IPS DF 19.7 (cell line): ENCODE measurements at places on chromosomes 7 and 10.

DNA sequence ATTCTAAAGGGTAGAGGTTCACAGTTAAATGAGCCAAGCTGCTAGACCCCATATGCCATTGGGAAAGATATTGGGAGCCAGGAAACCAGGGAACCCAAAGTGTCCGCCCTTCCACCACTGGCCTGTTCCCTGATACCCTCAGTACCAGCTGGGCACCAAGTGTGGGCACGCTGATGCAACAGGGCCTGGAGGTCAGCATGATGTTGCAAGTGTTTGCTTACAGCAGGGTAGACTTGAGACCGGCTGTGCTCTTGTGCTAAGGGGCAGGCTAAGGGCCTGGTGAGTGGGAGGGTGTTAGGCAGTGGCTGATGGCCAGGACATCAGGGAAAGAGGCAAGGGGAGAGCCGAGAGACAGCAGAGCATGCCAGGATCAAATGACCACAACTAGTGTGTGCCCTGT, 21.0 kb upstream of the MYL7 start:
- DNase-seq, result no peak

DNA sequence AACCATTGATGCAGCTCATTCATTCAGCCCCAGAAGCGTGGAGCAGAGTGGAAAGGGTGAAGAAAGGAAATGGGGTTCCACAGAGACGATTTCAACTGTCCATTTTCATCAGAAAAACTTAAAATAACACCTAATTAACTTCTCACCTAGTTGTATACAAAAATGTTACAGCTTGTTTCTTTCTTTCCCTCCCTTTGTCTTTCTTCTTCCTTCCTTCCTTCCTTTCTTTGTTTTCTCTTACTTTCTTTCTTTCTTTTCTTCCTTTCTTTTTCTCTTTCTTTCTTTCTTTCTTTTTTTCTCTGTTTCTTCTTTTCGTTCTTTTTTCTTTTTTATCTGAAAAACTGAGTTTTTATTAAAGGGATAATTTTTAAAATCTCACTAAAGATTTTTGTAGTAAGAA, 105.9 kb upstream of the GNAI1 start:
- no peak for DNase-seq

DNA sequence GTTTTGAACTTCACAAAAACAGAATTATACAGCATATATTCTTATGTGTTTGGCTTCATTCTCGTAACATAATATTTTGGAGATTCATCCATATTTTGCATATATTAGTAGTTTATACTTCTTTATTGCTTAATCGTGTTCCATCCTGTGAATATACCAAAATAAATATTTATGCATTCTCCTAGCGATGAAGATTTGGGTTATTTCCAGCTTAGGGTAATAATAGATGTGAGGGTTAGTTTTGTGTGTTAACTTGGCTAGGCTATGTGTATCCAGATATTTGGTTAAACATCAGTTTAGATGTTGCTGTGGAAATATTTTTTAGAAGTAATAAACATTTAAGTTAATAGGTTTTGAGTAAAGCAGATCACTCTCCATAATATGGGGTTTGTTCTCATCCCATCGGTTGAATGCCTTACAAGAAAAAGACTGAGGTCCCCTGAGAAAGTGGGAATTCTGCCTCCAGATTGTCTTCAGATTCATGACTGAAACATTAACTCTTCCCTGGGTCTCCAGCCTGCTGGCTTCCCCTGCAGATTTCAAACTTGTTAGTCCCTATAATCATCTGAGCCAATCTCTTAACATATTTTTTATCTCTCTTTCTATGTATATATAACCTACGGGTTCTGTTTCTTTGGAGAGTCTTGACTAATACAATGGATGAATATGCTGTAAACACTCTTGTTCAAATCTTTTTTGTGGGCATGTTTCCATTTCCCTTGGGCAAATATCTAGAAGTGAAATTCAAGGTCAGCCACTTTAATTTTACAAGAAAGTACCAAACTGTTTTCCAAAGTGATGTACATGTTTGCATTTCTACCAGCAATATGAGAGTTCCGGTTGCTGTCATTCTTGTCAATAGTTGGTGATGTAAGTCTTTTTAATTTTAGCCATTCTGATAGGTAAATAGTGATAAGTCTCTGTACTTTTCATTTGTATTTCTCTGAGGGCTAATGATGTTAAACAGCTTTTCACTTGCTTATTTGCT, 48.7 kb downstream of the PDK4 start:
- DNase-seq, result no peak

GRCh38 chr7:119685906-119686305, 587.1 kb upstream of the KCND2 start:
- no peak for DNase-seq

GRCh38 chr10:11525503-11525902, 85.9 kb downstream of the USP6NL start:
- DNase-seq, result no peak

GRCh38 chr7:92976931-92977330, 140.6 kb upstream of the CDK6 start:
- no peak for DNase-seq

DNA sequence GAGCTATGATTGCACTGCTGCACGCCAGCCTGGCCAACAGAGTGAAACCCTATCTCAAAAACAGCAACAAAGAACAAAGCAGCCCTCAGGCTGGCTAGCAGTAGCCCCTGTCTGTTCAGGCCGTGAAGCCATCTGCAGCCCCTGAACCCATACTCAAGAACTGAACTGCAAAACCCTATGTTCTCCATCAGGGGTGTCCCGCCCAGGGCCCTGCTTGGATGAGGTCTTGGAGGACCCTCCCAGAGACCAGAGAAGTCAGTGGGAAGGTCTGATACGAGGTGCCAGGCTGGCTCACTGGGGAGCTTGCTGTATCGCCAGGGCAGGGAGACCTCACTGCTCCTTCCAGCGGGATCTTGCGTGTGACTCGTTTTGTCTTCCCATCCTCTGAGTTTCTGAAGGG, 39.3 kb downstream of the RBM17 start:
- no peak for DNase-seq

GRCh38 chr7:83130623-83131545, 31.8 kb downstream of the PCLO start:
- DNase-seq, result no peak

GRCh38 chr7:87452279-87452678, 23.2 kb downstream of the ABCB4 start:
- no peak for DNase-seq

- no peak for DNase-seq
These were observed 153.2 kb downstream of the BTAF1 start for GRCh38 chr10:92076722-92077121.

- no peak for DNase-seq
These were observed 8.0 kb upstream of the EPHA1 start for GRCh38 chr7:143416565-143417149.

- no peak for DNase-seq
These were observed 35.5 kb downstream of the GRIFIN start for GRCh38 chr7:2440608-2441245.

DNA sequence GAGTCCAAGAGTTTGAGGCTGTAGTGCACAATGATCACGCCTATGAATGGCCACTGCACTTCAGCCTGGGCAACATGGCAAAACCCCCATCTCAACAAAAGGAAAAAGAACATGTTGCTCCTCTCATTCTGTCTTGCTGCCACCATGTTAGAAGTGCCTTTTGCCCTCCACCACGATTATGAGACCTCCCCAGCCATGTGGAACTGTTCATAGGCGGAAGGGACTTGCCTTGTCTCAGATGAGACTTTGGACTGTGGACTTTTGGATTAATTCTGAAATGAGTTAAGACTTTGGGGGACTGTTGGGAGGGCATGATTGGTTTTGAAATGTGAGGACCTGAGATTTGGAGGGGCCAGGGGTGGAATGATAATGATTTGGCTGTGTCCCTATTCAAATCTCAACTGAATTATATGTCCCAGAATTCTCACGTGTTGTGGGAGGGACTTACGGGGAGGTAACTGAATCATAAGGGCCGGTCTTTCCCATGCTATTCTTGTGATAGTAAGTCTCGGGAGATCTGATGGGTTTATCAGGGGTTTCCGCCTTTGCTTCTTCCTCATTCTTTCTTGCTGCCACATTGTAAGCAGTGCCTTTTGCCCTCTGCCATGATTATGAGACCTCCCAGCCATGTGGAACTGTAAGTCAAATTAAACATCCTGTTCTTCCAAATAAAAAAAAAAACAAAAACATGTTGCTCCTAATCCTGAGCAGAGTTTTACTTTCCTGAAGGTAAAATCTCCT, 22.3 kb downstream of the DLG5 start:
- no peak for DNase-seq

- no peak for DNase-seq
These were observed 1.0 kb downstream of the TNS3 start for GRCh38 chr7:47580811-47581331.

DNA sequence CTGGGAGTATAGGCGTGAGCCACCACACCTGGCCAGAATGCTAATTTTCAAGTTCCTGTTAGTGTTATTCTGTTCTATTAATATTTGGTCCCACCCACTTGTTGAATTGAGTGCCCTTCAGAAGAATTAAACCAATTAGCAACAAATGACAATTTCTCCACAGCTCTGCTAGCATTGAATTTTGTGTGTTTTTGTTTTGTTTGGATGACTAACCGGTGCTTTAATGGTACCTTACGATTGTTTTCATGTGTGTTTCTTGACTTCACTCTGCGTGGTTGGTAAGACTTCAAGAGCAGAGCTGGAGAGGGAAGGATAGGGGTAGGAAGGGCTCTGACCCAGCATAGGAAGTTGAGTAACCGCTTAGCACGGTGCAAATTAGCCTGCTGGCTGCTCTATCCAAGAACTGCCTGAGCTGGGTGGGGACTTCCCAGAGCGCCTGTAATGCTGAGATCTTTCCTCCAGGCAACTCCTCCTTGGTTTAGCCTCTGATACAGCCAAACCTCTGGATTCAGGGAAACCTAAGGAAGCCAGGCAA, 4.6 kb downstream of the ARPC1B start:
- no peak for DNase-seq

DNA sequence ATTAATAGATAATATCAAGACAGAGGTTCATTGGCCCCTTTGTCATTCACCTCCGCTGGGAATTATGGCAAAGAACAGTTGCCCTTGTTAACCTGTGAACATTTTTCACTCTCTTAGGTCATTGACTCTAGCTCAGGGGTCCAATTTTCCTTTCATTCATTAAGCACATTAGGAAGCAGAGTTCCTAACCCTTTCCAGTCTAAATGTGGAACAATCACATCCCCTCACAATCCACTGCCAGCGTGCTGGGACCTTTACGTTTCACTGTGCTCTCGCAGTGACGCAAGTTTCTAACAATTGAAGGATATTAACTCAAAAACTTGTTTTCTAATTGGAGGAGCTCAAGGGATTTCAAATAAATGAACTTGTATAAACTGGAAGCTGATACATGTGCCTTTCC, 79.3 kb upstream of the MEOX2 start:
- DNase-seq, result no peak
